ENCODE measurements at places on chromosomes 1 and 21.

GRCh38 chr1:54336116-54336515, 70.1 kb downstream of the SSBP3 start:
- DNase-seq, result no peak

DNA sequence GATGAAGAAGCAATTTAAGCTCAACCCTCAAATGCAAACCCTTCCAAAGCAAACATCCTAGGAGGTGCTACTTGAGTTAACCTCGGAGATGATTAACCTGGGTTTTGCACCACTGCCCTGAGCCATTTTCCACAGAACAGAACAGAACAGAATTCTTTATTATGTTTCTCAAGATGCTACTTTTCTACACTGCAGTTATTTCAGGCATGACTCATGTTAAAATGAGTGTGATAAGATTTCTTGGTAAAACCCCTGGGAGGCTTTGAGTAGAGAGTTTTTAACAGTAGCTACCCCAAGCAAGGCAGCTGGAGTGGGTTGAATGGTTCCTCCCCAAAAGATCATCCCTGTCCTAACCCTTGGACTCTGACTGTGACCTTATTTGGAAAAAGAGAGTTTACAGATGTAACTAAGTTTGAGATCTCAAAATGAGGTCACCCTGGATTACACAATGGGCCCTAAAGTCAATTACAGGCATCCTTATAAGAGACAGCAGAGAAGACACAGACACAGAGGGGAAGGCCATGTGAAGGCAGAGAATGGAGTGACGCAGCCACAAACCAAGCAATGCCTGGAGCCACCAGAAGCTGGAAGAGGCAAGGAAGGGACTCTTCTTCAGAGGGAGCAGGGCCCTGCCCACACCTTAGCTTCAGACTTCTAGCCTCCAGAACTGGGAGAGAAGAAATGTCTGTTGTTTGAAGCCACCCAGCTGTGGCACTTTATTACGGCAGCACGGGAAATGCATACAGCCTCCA, 153.4 kb downstream of the ETS2 start:
- peak; percentile 82 for DNase-seq

DNA sequence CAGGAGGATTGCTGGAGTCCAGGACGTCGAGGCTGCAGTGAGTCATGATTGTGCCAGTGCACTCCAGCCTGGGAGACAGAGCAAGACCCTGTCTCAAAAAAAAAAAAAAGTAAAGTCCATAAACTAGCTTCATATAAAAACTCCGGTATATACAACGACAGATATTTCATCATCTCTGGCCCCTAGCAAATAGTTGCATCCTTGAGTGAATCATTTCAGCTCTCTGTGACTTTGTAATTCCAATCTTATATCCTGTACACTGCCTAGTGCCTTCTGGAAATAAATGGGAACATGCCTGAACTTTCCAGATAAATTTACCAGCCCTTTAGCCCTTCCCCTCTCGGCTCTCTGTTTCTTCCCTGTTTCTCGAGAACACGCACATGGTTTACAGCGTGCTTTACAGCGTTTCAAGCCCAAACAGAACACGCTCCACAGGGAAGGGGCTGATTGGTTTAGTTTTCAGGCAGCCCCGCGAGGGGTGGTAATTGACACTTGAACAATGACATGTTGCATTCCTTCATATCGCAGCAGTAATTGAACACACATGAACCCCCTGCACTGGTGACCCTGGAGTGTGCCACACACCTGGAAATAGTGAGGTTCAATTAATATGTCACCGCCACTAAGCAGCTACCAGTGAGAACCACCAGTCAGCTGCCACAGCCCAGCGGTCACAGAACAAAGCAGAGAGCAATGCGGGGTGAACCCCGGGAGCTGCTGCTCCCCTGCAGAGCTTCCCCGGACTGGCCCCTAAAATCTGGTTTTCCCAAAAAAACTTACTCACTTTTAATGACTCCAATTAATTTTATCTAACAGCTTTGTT, 35.7 kb upstream of the SIM2 start:
- DNase-seq, result peak; percentile 51

DNA sequence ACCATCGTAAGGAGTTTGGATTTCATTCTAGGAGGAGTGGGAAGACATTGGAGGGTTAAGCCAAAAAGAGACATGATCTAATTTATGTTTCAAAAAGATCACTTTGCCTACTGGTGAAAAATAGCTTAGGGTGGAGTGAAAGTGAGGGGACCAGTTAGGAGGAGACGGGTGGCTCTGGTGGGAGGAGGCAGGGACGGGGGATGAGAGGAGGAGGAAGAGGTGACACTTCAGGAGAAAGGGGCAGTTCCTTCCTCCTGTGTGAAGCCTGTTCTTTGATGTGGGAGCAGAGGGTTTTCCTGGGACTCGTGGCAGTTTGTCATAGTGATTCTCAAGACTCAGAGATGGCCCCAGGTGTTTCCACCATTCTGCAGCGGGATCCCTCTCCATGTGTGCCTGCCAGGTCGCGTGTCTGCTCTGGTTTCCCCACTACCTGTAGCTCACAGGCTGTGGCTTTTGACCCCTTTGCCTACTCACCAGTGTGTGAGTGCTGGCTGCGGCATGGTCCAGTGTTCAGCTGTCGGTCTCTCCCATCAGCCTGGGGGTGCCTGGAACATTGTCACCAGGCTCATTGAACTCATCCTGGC, 102.4 kb downstream of the CNIH3 start:
- no peak for DNase-seq

Data from GM23248 (cell line).